Omental fat pad (tissue), 4 donors: ENCODE measurements at places on chromosomes 4 and X. TPM values are rescaled to one million over a fixed set of nuclear protein-coding genes. Genes with fewer than 3 reads are reported as not detected.

Gene FGFBP2
- total RNA-seq, result 4.7 TPM

Gene ACE2
- 22.1 TPM for total RNA-seq

Gene FRAS1
- 40.5 TPM for total RNA-seq

Gene EVC
- 21.4 TPM for total RNA-seq

DNA sequence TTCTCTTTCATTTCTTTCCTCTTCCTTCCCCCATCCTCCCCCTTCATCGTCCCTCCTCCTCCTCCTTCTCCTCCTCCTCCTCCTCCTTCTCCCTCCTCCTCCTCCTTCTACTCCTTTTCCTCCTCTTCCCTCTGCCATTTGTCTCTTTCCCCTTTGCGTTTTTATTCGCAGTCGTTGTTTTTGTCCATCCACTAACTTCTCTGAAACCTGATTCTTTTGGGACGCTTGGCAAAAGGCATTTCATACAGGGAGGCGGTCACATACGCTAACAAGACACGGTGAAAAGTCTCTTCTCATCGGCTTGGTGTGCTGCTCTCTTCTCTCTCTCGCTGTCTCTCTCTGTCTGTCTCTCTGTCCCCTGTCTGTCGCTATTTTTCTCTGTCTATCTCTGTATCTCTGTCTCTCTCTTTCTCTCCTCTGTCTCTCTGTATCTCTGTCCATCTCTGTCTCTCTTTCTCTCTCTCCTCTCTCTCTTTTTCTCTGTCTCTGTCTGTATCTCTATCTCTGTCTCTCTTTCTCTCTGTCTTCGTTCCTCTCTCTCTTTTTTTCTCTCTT lies 5.4 kb upstream of the SHOX start:
- DNase-seq, result no peak

DNA sequence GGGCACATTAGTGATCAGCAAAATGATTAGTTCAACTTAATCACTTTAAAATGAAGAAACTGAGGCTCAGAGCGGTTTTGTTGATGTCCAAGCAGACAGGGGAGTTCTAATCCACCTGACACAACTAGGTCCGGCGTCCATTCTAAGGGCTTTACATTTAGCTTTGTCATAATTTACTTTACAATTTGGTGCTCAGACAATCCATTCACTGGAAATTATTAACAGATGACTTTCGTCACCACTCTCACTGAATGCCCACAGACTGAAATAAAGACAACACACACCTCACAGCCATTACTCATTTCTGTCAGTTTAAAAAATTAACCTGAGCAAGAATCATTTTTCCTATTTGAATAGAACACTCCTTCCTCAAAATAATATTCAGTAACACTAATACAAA lies 10.8 kb downstream of the NR3C2 start:
- no peak for DNase-seq
